ENCODE measurements at places on chromosomes 1 and 21.

GRCh38 chr1:39885516-39885915 lies 2.2 kb upstream of the TRIT1 start:
- DNase-seq: no peak

- no peak for DNase-seq
Measured at GRCh38 chr1:39623053-39623452, 16.4 kb downstream of the HEYL start.

DNA sequence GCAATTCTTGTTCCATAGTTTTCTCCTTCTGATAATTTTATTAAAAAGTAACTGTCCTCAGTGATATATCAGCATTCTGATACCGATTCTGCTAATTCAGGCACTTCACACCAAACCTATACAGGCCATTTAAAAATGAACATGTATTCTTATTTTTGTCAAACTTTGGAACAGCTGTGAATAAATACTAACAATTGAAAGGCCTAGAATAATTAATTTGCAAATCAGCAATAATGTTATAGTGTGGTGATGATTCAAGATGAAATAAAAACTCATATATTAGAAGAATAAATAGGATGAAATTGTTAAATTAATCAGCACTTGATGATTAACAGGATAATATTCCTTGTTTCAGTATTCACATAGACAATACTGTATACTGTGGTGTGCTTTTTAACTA lies 9.9 kb downstream of the CDKN2C start:
- no peak for DNase-seq

DNA sequence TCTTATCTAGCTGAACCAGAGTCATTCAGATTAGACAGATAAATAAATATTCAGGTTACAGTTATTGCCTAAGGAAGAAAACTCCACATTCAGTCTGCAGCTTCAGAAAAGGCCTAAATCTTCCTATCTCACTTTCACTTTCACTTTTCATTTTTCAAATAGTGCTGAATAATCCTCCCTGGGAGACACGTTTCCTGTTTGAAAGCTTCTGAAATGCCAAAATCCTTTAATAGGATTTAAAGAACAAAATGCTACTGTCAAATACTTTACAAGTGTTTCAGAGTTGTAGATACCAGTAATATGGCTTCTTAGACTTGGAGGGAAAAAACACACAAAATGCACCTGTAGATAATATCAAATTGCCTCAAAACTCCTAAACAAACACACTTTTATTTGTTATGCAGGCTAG lies 3.9 kb downstream of the PSMB2 start:
- no peak for DNase-seq

GRCh38 chr1:42690477-42691156 lies 8.4 kb downstream of the YBX1 start:
- no peak for DNase-seq
